ENCODE measurements at places on chromosomes 2 and 18.

DNA sequence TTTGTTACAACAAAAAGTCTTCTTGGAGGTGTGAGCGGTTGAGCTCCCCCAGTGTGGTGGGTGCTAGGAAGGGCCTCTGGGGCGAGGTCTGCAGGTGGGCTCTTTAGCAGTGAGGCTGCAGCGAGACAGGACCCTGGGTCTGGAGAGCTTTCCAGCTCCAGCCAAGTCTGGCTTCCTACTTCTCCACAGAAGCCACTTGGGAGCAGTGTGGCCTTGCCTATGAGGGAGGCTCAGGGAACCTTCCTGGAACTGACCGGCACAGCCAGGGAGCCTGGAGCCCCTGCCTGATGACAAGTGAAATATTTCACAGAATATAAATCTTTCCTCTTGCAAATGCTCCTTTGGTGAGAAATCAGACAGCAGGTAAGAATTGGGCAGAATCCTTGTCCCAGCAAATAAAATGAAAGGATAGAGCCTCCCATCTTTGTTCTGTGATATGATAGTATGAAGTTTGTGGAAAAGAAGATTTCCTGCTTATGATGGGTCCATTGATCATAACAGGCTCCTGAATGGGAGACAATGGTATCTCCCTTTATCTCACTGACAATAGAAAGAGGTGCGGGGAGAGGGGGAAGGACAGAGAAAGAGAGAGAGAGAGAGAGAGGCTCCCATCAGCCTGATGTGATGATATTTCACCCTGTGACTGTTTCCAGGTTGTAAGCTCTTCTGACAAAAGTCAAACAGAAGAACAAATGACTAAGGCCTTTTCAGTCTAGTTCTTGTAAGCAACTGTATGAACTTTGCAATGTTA, 289.8 kb upstream of the SPRED2 start:
- no peak for DNase-seq

GRCh38 chr2:157526070-157526469, 82.2 kb upstream of the CYTIP start:
- DNase-seq, result no peak

DNA sequence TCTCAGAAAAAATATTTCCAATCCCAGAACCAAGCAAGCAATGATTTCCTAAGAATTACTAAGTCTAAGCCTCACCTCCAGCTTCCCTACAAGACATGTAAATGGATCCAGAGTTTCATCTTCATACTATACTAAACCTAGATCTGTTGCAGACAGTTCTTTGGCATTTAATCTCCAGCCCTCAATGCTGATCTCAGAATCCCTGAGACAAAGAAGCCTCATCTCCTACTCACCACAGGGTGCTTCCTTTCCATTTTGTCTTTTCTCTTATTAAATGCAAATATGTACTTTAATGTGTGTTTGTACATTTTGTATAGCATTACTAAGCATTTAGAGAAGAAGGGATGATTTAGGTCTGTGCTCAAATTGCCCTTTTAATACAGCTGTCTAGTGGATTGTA, 954.9 kb downstream of the TDRD15 start:
- DNase-seq, result no peak

DNA sequence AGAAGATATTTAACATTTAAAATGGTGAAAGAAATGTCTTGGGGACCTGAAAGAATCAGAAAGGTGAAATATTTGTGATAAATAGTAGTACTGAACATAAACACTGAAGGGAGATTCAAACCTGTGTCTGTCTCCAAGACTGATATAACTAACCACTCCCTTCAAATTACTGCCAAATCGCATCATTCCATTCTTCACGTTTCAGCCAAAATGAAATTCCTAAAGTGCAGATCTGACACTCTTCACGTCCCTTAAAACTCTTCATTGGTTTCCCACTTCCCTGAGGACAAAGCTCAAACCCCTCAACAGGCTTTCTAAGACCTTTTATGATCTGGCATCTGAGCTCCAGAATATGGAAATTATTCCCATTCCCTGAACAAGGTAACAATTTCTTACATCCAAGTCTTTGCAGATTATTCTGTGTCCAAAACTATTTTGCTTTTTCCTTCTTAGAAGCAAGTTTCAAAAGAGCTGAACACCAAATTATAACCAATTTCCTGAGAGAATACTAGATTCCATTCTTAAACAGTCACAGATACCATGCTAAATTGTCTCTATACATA, 18.9 kb downstream of the SLC8A1 start:
- DNase-seq, result no peak

DNA sequence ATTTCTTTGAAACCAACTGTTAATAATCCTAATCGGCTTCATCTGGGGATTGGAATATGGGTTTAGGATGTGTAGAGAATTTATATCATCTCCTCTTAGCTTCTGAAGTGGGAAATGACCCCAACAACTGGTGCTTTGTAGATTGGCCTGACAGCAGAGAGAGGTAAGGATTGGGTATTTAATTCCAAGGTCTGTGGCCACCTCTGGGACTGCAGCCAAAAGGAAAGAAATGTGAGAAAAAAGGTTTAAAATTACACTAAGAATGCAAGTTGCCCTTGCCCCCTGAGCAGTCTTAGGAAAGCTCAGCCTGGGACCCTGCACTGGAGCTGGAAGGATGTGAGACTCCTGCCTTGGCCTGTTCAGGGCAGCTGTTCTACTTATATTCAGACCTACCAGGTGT, 157.1 kb downstream of the FTCDNL1 start:
- no peak for DNase-seq

DNA sequence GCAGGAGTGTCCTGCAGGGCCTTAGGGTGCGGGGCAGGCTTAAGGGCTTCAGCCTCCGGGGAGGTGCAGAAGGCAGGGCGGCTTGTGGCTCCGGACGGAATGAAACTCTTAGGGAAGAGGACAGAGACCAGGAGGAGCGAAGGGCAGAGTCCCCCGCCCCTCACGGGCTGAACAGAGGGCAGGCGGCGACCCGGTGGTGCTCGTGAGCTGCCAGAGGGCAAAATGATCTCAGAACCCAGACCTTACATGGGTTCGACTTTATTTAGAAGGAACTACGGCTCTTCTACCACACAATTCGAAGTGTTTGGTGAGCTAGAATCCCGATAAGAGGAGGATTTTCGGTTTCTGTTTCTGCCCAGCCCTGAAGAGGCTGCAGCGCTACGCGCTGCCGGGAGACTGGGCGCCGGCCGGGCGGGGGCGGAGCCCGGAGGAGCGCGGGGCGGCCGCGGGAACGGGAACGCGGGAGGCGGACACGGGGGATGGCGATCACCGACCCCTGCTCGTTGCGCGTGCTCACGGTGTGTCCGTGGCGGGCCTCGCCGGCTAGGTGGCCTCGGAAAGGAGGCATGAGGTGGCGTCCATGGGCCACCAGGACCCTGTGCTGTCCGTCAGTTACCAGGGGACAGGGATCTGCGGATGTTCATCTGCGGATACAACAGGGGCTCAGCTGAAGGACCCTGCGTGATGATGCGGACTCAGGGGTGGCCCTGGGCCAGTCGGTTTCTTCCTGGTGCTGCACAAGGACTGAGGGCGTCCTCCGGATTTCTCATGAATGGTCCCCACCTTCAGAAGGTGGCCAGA, 4.2 kb upstream of the SP100 start:
- DNase-seq, result peak; percentile 33

DNA sequence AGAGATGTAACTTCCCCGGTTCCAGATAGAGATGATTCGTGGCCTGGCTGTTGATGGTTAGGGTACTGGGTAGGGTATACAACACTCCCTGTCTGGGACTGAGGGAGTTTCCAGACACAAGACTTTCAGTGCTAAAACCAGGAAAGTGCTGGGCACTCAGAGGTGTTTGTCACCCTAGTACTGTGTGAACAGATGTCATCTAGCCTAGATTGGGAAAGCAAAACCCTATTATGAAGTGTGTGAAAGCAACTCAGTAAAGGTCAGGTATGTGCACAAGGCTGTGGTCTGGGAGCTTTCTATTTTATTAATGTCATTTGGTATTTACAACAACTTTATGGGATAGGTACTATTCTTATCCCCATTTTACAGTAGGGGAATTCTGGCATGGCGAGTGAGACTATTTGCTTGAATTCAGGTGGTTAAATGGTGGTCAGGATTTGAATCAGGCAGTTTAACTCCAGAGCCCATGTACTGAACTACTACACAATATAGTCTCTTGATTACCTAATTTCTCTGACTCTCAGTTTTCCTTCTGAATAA, 2.6 kb downstream of the BZW1 start:
- DNase-seq, result no peak

- DNase-seq, result no peak
These were observed 5.1 kb downstream of the AGPS start for GRCh38 chr2:177397481-177398289.

DNA sequence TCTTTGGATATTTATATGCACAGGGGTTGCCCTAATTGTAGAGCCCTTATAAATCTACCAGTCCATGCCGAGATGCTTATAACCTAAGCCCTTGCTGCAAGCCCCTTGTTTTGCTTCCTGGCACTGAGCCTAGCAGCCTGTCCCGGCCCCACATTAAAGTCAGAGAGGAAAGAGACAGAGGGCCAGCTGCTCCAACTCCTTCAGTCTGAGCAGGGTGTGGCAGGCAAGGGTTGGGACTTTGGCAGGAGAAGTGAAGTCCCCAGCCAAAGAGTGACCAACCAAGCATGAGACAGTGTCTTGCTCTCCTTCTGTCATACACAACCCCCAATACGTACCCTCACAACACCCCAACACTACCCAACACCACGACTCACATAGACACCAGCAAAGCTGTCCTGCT, 54.7 kb upstream of the FZD7 start:
- peak; percentile 7 for DNase-seq

DNA sequence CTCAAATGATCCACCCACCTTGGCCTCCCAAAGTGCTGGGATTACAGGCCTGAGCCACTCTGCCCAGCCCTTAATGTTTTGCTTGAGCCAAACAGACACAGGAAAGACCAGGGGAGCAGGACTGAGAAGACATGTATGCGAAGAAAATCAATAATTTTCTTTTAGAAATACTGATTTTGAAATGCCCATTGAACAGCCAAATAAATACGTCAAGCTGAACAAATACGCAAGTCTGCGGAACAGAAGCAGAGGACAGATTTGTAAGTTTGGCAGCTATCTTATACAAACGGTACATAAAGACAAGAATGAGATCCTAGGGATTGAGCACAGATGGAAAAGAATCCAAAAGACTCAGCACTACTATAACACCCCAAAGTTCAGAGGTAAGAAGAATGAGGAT, 20.8 kb downstream of the SF3B1 start:
- DNase-seq, result no peak

DNA sequence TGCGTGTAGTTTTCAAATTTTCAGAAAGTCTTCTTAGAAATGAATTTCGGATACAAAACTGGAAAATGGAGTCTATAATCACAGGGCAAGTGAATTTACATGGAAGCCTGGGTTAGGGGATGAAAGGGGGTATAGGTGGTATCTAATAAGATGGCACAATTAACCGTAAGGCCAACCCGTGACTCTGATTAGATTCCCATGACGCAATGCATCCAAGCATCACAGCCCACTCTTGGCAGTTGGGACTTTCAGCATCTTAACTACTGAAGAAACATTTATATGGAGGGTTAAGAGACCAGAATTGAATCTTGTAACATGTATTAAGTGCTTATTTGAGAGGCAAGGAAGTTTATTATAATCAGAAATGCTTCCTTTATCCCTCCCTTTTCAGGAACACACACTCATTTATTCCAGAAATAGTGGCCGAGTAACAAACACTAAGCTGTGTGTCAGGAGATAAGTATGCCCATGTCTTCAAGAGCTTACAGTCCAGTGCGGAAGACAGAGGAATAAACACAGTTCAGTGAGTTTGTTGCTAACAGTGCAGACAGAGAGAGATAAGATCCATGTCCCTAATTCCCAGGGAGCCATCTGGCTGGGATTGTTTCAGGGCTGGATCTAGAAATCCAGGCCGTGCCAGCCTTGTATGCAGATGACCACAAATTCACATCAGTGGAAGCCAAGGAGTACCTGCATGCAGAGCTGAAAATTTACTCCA, 151.2 kb downstream of the ANTXR1 start:
- DNase-seq, result no peak

DNA sequence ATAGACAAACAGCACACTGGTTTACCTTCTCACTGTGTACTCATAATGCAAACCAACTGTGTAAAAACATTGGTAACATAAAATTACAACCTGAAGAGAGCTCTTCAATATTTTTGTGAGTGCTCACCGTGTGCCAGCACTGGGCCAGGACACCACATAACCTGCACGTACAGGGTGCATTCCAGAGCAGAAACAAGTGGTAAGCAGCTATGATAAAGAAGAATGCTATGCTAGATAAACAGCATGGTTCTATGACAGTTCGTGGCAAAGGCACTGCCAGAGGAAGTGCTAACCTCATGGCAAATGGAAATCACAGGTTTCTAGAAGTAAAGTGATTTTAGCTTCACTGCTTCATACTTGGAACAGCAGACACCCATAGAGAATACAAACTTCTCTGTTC, 343.5 kb downstream of the MTX2 start:
- DNase-seq, result no peak

GRCh38 chr18:31103423-31103822, 1.2 kb upstream of the DSC2 start:
- DNase-seq, result no peak

DNA sequence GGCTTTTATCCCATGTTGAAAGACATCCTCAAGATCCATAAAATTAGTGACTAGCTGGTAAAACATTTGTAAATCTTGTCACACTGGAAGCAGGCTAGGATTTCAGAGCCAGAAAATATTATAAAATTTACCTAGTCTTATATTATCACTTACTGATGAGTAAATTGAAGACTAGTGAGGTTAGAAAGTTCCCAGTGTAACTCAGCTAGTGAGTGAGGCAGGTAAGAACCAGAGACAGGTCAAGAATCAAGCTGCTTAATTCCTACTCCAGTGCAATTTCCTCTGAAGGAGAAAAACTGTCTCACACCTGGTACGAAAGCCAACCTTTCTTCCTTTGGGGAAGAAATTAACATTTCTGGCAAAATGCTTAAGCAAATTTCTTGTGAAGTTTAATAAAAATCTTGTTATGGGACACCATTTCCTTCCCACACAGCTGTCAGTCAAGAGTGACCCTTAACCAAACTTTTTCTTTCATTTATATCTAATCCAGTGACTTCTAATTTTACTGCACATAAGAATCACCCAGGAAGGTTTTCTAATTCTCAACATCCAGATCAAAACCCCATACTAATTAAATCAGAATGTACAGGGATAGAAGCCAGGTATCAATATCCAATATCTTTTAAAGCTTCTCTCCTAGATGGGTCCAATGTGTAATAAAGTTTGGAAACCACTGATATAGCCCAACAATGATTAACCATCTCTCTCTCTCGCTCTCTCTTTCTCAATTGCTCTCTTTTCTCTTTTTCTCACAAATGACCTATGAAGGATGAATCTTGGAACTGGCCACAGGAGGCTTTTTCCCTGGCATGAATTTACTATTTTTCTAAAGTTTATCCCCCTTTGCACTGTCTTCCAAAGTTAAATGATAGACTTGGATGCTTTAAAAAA, 264.3 kb upstream of the SLC39A10 start:
- no peak for DNase-seq

DNA sequence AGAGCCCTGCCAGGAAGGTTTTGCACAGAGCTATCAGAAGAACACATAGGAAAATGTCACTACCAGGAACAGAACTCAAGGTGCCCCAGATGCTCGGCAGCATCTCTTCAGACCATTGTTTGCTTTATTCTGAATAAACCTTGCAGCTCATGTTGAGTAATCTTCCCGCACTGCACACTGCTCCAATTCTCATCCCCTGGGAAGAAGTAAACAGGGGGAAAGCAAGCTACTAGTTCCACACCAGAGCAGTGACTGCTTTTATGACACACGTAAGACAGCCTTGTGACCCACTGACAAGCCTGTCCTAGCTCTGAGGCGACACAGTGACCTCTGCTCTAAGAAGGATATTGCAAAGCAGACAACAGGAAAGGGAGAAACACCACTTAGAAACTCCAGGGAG, 44.2 kb downstream of the NRP2 start:
- no peak for DNase-seq

Measured in NCI-H1092 treated with DMSO at 0.1 percent for 48 hours (cell line).